Activated gamma-delta T cell (primary cell): ENCODE measurements at places on chromosomes 2 and 18.

GRCh38 chr2:26184555-26185303 lies 11.8 kb downstream of the GAREM2 start:
- DNase-seq: peak; percentile 73

DNA sequence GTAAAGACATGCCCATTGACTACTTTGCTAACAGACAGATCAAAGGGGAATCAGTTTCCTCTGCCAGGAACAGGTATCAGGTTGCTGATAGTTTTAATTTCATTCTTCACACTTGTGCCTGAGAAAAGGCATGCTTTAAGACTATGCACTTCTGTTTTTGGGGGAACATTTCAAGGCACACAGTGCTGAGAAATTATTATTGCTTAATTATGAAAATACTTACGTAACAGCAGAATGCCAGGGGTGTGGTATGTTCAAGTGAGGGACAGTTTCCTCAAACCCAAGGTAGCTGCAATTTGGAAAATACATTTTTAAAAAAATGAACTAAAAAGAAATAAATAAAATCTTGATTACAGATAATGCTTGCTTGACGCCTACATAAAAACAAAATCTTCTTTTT lies 1746.1 kb upstream of the PIK3C3 start:
- DNase-seq: no peak

DNA sequence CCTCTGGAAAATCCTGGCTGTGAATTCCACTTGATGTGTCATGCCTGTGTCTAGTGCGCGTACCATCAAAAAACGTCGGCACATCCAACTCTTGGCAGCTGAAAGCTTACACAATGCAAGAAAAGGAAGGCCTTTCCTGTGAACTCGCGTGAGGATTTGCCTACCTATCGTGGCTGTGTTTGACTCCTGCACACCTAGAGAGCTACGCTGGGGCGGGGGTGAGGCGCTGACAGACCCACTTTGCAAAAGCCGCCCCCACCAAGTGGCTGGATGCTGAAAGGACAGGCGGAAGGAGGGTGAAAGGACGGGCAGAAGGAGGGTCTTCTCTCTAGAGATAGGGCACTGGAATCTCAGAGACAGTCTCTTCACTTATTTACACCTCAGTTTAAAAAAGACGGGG lies 270.1 kb downstream of the EIPR1 start:
- DNase-seq: no peak

DNA sequence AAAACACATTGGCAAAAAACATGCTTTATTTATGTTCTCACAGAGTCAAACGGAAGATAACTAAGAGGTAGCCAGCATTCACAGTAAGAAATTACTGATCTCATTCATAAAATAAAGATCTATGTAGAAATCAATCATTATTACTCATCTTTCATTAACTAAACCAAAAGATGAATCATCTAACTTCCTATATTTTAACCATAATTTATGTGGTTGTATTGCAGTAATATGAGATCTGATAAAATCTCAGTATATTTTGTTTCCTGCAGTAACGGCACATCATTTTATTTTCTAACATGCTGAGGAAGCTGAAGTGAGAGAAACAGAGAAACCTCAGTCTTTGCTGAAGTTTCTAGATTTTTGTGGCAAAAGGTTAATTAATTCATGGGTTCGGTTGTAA lies 375.8 kb downstream of the GALNT13 start:
- no peak for DNase-seq

DNA sequence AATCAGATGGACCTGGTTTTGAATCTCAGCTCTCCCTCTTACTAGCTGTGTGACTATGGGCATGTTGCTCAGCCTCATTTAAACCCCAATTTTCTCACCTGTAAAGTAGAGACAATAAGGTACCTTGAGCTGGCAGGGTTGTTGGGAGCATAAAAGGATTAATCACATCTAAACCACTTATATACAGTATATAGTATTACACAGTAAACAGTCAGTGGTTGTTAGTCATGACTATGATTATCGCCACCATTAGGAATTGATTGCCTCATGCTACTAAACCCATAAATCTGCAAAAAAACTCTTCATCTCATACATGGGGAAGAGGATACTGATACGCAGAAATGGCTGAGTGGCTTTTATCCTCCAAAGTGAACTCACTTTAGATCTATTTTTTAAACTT lies 65.8 kb downstream of the INO80D start:
- DNase-seq: no peak

GRCh38 chr2:241505781-241506201 lies 2.6 kb downstream of the STK25 start:
- no peak for DNase-seq

- no peak for DNase-seq
Measured at GRCh38 chr2:167134381-167135072, 246.2 kb downstream of the XIRP2 start.

DNA sequence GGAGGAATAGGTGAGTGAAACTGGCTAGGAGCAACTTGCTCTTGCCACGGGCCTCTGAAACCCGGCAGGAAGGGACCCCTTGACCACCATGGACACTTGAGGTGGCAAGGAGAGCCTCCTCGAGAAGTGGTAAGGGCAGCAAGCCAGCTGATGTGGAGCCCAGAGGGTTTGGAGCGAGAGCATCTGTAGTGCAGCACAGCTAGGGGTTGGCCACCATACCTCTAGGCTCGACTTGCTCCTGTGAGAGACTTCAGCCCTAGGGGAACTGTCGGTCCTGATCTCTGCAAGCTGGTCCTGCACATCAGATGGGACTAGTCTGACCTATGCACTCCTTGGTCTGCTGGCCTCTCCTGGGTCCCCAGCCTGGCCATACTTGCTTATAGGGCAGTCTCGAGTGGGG lies 158.4 kb downstream of the CCDC178 start:
- no peak for DNase-seq

DNA sequence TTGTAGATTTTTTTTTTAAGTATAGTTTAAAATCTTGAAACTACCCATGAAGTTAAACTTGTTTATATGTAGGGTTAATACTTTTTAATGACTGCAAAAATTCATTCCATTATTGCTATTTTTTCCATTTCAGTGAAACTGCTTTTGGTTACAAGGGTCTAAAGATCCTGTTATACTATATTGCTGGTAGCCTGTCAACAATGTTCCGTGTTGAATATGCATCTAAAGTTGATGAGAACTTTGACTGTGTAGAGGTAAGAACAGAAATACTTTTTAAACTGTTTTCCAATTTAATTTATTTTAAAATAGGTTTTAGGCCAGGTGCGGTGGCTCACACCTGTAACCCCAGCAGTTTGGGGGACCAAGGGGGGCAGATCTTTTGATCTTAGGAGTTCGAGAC lies 30.5 kb downstream of the HAT1 start:
- no peak for DNase-seq

DNA sequence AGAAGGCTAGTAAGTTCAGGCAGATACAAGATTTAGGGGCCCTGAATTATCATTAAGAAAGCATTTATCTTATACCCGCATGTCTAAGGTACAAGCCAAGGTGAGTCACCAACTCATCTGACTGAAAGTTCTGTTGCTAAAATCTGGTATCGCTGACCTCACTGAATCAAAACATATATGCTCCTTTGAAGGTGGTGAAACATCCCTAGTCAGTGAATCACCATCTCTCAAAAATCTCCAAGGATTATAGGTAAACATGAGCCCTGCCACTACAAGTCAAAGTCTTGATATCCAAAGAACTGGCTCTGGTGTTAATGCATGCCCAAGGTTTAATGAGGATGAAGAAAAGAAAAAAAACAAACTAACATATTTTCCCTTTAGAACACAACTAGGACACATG lies 43.5 kb downstream of the IRS1 start:
- no peak for DNase-seq

GRCh38 chr2:37060446-37060845 lies 23.7 kb downstream of the HEATR5B start:
- no peak for DNase-seq

- no peak for DNase-seq
Measured at GRCh38 chr2:190090148-190090547, 27.6 kb upstream of the MSTN start.

- peak; percentile 42 for DNase-seq
Measured at GRCh38 chr2:8680822-8681760, 765 bp upstream of the ID2 start.

DNA sequence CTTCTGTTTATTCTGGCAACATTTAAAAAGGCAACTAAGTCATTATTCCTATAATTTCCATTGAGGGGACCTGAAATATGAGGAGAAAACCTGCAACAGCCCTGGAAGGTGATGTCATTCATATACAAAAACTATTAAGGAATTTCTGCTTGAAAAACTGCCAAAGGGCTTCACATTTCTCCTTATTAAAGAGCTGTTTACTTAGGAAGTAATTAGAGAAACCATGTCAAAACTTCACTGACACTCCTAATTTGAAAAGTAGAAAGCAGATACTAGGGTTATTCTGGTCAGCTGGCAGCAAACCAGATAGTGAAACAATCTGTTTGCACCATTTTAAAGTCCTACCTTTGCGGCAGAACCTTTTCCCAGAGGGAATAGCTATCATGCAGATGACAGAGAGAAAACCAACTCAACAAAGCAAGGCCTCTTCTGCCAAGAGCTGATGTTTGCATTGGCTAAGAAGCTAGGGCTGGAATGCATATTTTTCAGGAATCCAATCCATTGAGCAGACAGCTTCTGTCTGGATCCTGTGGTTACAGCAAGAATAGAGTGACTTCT lies 592.2 kb upstream of the SYT4 start:
- DNase-seq: no peak

DNA sequence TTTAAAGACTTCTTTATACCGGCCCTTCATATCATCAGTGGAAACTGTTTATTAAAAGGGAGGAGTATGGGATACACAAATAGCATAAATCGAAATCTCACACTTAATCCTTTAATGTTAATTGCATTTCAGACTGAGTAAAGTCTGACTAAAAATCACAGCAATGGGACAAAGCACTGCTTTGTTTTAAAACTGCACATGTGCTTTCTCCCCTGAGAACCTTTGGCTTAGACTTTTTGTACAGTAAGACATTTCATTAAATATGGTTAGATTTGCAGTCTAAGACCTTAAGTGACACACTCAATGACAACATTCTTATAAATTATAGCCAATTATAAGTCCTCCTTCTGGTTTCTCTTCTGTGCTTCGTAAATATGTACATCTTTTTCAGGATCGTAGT lies 12.5 kb downstream of the METTL21A start:
- DNase-seq: no peak

GRCh38 chr18:31225668-31226067 lies 63.0 kb upstream of the DSC1 start:
- DNase-seq: no peak

DNA sequence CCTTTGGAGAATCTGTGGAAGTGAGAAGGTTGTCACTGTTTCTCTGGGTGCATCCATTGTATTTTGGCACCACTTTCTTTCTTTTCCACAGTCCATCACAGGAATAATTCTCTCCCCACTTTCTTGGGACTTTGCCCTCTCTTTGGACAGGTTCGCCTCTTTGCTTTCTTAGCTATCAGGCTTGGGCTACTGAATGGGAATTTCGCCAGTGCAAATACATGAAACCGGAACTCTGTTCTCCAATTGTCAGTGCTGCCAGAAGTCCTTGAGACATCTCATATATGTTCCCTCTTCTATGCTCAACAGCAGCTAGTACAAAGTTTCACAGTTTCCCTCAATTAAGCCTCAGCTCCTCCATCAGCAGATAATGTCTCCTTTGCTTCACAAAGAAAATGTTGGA lies 76.2 kb downstream of the NABP1 start:
- DNase-seq: no peak

DNA sequence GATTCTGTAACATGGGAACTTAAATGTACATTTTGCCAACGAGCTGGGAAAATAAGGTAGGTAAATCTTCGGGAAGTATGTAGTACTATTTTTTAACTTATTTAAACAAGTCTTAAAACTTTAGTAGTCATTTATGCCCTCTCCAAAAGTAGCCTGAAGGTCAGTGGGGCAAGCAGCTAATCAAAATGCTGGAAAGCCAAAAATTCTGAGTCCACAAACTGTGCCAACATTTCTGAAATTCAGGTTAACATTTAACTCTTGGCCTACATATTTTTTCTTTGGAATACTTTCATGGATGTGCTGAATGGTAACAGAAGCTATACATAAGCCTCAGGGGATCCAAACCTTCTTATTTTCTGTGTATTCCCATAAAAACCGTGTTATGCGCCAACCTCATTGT lies 26.3 kb downstream of the WDR75 start:
- no peak for DNase-seq

DNA sequence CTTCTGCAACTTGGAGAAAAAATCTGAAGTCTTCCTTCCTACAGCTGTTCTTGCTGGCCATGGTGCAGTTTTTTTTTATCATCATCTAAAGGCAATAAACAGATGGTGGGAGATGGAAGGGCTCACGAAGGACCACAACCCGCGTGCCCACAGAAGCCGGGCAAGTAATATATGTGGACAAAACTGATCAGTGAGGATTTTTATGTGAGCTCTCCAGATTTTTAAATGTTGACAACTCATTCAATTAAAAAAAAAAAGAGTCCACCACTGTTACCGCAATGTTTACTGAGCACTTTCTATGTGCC lies 55.9 kb upstream of the CREB1 start:
- DNase-seq: no peak

GRCh38 chr18:76986406-76986805 lies 146.2 kb downstream of the MBP start:
- DNase-seq: no peak

DNA sequence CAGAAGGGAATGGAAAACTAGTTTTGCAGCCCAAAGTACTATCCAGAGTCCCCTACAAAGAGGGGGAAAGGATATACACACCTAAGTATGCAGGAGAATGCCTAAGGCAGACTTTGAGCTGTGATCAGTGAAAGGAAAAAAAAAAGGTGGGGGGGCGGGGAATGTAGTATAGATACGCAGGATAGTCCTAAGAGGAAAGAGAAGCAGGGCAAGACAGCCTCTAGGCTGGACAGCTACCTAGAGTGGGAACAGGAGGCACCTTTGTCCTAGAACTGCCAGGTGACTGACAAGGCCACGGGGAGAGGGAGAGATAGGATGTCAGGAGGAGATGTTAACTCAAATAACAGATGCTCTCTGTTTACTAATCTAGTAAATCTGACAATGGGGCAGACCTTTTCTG lies 6.0 kb downstream of the REEP1 start:
- DNase-seq: no peak

DNA sequence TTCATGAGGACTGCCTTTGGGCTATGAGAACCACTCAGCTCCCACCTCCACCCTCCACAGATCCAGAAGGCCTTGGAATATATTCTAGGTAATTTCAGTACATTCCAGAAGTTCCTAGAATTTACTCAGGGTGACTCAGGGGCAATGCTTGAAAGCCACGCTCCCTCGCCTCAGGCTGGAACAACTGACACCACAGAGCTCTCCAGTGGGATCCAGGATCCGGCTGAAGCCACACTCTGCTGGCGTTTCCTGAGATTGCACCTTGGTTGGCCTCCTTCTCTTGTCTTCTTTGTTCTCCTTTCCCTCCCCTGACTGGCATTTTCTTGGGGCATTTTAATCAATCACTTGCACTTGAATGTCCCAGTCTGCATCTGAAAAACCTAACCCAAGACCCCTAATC lies 92.6 kb upstream of the KCNE4 start:
- no peak for DNase-seq
